ENCODE measurements at places on chromosomes 12 and 14.

GRCh38 chr14:34650786-34651584 is 21.0 kb upstream of the SNX6 start:
- DNase-seq = no peak

DNA sequence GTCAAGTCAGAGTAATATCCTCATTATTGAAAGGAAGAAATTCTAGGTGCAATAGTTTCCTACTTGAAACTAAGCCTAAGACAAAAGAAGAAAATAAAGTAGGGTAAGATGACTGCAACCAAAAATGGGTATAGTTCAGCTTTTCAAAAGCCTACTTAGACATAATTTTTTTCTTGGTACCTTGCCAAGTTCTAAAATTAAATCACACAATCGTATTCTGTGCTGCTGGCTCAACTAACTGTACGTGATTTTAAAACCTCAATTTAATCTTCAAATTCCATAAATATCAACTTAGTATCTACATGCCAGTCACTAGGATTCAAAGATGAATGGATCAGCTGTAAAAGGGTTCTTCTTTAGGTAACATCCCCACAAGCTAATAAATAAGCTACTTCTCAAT is 56.9 kb downstream of the SCAF11 start:
- no peak for DNase-seq

DNA sequence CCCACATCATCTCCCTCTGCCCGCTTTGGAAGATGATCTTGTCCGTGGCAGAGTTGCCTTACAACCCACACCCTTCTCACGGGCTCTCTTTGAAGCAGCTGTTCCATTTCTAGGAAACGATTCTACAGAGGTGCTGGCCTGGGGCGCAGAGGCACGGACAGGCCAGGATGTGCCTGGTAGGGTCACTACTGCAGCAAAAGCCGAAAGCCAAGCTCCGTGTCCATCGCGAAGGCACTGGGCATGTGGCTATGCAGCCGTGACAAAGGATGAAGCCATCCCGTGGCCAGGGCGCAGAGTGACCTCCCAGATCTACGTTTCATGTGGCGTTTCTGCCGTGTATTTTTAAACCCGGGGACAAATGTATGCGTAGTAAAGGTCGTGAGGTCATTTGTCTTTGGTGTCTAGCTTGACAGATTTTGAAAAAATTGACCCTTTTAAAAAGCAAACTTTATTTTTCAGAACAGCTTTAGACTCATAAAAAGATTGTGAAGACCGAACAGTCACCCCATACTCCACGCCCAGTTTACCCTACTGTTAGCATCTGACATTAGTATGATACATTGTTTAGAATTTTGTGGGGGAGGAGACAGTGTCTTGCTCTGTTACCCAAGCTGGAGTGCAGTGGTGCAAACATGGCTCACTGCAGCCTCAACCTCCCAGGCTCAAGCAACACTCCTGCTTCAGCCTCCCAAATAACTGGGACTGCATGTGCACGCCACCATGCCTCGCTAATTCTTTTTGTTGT is 40.4 kb upstream of the NCOR2 start:
- no peak for DNase-seq

DNA sequence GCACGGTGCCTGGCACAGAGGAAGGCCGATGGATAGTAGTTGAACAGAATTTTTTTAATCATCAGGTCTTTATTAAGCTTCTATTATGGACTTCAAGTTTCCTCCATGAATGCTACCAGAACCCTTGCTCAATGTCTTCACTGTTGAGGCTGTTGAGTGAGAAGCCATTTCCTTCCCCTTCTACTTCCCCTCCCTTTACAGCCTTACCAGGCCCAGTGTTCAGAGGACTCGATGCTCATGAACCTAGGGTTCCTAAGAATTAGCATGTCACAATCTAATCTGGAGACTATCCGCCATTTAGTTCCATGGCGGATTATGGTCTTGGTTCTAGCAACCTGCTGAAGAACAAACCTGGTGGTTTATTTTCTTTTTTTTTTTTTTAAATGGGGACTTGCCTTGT is 17.7 kb downstream of the ETV6 start:
- DNase-seq = no peak

GRCh38 chr14:49240383-49240782 is 345.8 kb downstream of the RPS29 start:
- no peak for DNase-seq

GRCh38 chr14:96252999-96253539 is 2.9 kb upstream of the BDKRB1 start:
- peak; percentile 33 for DNase-seq

DNA sequence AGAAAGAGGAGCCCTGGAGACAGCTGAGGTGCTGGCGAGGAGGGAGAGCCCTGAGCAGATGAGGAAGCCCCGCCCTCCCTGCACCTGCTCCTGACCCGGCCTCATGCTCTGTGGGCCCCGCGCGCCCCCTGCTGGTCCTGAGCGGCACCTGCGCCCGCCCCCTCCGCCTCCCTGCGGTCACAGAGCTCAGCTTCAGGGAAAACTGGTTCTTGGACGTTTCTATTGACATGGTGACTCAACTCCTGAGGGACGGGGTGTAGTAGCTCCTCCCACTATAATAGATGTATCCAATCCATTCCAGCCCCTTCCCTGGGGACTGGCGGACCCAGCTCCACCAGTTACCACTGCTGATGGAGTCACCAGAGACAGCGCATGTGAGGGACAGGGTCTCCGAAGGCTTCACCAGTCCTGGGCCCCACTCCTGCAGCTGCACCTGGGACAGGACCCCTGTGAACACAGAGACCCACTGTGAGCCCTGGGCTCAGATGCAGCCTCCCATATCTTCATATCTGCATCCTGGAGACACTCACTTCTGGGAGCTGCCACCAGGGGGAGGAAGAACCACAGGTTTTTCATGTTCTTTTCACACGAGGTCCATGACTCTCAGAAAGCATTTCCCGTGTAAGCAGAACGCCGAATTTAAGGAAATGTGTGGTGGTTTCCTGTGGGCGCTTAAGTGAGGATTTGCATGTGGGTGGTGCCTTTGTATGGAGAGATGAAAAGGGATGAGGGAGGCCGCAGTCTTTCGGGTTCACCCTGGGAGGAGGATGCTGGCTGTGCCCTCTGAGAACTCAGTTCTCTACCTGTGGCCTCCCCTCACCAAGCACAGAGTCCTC is 1346.4 kb downstream of the TMEM121 start:
- DNase-seq = peak; percentile 59

DNA sequence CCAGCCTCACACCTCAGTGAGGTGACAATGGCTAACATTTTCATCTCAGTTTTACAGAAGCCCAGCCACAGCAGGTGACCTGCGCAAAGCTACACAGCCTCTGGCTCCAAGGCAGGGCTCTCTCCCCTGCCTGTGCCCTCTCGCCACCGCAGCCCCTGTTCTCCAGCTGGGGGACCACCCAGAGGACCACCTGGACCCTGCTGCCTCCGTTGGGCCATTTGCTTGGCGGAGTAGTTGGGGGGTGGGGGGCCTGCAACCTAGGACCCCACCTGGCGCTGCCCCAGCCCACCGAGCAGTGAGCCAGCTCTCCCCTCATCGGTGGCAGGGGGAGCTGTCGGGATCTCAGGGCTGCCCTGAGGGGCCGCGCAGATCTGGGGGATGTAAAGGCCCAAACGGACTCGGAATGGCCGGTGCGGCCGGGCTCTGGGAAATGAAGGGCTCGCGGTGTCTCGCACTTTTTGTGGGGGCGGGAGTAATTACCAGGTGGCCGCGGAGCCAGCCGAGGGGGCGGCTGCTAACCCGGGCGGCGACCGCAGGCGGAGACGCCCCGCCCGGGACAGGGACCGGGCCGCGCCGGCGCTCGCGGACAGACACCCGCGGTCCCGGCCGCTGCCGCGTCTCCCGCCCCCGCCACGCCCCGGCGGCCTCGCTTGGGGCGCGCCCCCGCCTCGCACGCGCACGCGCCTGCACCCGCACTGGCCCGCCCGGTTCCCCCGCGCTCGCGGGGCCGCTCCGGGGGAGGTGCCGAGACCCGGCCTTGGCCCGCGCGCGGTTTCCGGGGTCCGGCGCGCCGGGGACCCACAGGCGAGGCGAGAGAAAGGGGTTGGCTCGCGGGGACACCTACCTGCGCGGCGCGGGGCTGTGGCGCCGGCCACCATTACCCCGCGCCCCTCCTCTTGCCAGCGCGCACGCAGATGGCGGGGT is 8.6 kb upstream of the GPR68 start:
- no peak for DNase-seq

DNA sequence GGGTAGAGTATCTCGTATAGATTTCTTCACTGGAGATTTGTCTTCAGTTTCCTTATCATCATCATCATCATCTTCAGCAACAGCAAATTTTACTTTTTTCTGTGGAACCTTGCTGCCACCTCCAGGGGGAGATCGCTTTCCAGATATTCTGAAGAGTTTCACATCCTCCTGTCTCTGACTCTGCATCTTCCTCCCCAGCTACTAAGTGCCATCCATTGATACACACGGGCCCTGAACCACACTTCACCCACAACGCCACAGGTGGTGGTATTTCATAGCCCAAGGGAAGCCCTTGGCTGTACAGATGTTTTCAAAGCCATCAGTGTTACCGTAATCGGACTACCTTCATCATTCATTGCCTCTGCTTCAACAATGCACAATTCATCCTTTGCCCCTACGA is 82.2 kb downstream of the PPP2R5C start:
- DNase-seq = no peak
